ENCODE measurements at places on chromosomes 4 and X. TPM values are rescaled to one million over a fixed set of nuclear protein-coding genes. Genes with fewer than 3 reads are reported as not detected.

NAA11 gene
- not detected for total RNA-seq

GRCh38 chrX:117743469-117744251 lies 372.9 kb downstream of the KLHL13 start:
- H3K4me1 ChIP-seq, result no peaks in the 10 kb centered on the region
- DNase-seq, result no peak
- H3K27me3 ChIP-seq, result no peaks in the 10 kb centered on the region
- H3K4me3 ChIP-seq, result no peak overlapping the region
- H3K36me3 ChIP-seq, result no peaks in the 10 kb centered on the region
- no peak overlapping the region for H3K27ac ChIP-seq

VCX gene
- total RNA-seq, result not detected

GRCh38 chrX:21725496-21725895 lies 32.4 kb downstream of the SMPX start:
- no peak overlapping the region for H3K27ac ChIP-seq
- H3K4me3 ChIP-seq, result no peak overlapping the region
- no peaks in the 10 kb centered on the region for H3K27me3 ChIP-seq

GRCh38 chrX:57417827-57418226 lies 131.3 kb downstream of the FAAH2 start:
- no peak overlapping the region for H3K4me3 ChIP-seq
- H3K4me1 ChIP-seq, result no peaks in the 10 kb centered on the region
- H3K27me3 ChIP-seq, result no peaks in the 10 kb centered on the region
- H3K36me3 ChIP-seq, result no peaks in the 10 kb centered on the region
- DNase-seq, result no peak

SRPX2 gene
- 24.7 TPM for total RNA-seq

- peak; percentile 85 for DNase-seq
- peaks cover 3% of the 10 kb centered on the region for H3K27me3 ChIP-seq
- peak overlapping the region; percentile 58 for H3K4me3 ChIP-seq
- H3K4me1 ChIP-seq, result peaks cover 44% of the 10 kb centered on the region
These were observed 60.4 kb upstream of the IRF2 start for GRCh38 chr4:184534511-184535391.

ALB gene
- total RNA-seq, result not detected

DNA sequence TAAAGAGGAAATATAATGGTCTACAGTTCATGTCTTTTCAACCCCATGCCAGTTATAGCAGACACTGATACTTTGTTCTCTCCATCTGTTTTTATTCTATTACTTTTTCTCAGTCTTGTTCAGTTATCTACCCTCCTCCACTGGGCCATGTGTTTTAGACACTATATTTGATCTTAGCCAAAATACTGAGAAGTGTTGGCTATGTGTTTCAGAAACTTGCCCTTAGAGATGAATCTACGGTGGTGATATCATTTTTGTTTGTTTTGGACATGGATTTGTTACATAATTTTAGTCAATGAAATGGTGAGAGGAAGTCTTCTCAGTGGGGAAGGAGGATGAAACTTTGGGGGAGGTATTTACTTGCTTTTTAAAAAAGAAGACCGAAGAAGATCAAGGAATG lies 211.5 kb upstream of the DDX53 start:
- peaks cover 6% of the 10 kb centered on the region for H3K36me3 ChIP-seq
- no peaks in the 10 kb centered on the region for H3K4me1 ChIP-seq
- H3K4me3 ChIP-seq, result no peak overlapping the region
- no peak overlapping the region for H3K27ac ChIP-seq

GRCh38 chrX:24668111-24668510 lies 21.0 kb upstream of the PCYT1B start:
- no peaks in the 10 kb centered on the region for H3K36me3 ChIP-seq
- H3K27me3 ChIP-seq, result peaks cover 9% of the 10 kb centered on the region
- no peak for DNase-seq

DNA sequence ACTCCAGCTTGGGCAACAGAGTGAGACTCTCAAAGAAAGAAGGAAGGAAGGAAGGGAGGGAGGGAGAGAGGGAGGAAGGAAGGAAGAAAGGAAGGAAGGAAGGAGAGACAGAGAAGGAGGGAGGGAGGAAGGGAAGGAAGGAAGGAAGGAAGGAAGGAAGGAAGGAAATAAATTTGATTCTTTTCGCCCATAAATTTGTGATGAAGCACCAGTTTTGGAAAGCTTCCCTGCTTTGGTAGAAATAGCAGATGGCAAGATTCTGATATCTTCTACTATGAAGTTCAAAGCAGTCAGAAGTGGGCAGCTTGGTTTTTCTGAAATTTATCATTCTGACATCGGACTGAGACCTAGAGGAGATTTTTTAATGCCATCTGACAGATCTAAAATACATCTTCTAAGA lies 11.7 kb upstream of the GYG2 start:
- no peaks in the 10 kb centered on the region for H3K27me3 ChIP-seq
- H3K36me3 ChIP-seq, result no peaks in the 10 kb centered on the region
- DNase-seq, result no peak
- no peak overlapping the region for H3K4me3 ChIP-seq
- H3K27ac ChIP-seq, result no peak overlapping the region

GRCh38 chr4:2337131-2337723 lies 75.3 kb upstream of the MXD4 start:
- no peak for DNase-seq
- H3K4me1 ChIP-seq, result no peaks in the 10 kb centered on the region
- H3K4me3 ChIP-seq, result no peak overlapping the region
- no peak overlapping the region for H3K27ac ChIP-seq
- peaks cover 14% of the 10 kb centered on the region for H3K27me3 ChIP-seq

ZFP42 gene
- total RNA-seq, result not detected

ASMT gene
- total RNA-seq, result not detected

DNA sequence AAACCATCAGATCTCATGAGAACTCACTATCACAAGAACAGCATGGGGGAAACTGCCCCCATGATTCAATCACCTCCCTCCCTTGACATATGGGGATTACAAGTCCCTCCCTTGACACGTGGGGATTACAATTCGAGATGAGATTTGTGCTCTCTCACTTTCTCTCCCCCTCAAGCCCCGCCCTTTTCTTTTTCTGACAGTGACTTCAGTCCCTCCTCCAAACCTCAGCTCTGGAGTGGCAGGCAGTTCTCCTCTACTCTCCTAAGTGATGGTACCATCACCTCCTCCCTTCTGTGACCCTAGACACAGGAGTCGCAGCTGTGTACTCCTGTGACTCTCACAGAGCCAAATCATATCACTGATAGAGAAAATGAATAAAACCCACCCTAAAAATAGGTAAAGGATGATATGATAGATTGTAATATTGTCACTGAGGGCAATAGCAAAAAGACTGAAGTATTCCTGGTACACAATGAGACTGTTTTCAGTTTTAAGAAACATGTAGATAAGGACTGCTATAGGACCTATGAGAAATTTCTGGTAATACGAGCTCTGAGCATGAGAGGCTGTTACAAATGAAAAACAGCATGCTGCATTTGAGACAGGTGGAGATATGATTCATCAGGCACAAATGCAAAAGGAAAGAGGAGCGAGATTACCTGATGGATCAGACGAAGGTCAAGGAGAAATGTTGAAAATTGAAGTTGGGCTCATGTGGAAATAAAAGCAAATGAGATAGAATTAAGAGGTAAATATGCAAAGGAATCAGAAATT lies 101.2 kb upstream of the CBLL2 start:
- H3K36me3 ChIP-seq, result no peaks in the 10 kb centered on the region
- peaks cover 13% of the 10 kb centered on the region for H3K27me3 ChIP-seq
- no peak overlapping the region for H3K4me3 ChIP-seq

SPANXB1 gene
- 5.2 TPM for total RNA-seq

- peaks cover 4% of the 10 kb centered on the region for H3K4me1 ChIP-seq
- H3K36me3 ChIP-seq, result no peaks in the 10 kb centered on the region
- H3K27ac ChIP-seq, result no peak overlapping the region
- no peak for DNase-seq
These were observed 99.7 kb downstream of the CT47B1 start for GRCh38 chrX:120775959-120776358.

DKC1 gene
- total RNA-seq, result 55.6 TPM

SOD3 gene
- total RNA-seq, result 17.9 TPM

RUFY3 gene
- total RNA-seq, result 40.7 TPM

UCP1 gene
- not detected for total RNA-seq

DNA sequence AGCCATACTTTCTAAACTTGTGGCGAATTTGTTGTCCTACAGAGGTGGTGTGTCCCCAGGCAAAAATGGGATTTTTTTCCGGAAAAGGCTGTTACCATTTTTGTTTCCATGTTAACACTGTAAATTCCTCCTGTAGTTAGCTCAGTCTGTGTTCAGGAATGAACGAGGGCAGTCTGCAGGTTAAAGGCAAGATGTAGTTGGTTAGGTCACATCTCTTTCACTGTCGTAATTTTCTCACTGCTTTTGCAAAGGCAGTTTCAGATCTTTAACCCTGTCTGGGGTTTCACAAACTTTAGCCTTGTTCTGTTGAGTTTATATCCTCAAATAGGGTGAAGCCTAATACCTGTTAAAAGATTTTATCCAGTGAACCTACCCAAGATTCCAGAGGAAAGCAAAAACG lies 50.5 kb upstream of the PUDP start:
- H3K27me3 ChIP-seq, result no peaks in the 10 kb centered on the region
- no peaks in the 10 kb centered on the region for H3K4me1 ChIP-seq
- no peak overlapping the region for H3K4me3 ChIP-seq
- no peak overlapping the region for H3K27ac ChIP-seq

GRCh38 chr4:169484485-169484884 lies 127.9 kb downstream of the NEK1 start:
- no peaks in the 10 kb centered on the region for H3K27me3 ChIP-seq
- peaks cover 18% of the 10 kb centered on the region for H3K4me1 ChIP-seq
- H3K27ac ChIP-seq, result peak overlapping the region; percentile 56
- no peak for DNase-seq
- H3K36me3 ChIP-seq, result peaks cover 23% of the 10 kb centered on the region
- H3K4me3 ChIP-seq, result no peak overlapping the region

- H3K27me3 ChIP-seq, result no peaks in the 10 kb centered on the region
- peak; percentile 30 for DNase-seq
- H3K27ac ChIP-seq, result peak overlapping the region; percentile 45
- peaks cover 11% of the 10 kb centered on the region for H3K36me3 ChIP-seq
- H3K4me3 ChIP-seq, result no peak overlapping the region
These were observed 198.1 kb upstream of the PUDP start for GRCh38 chrX:7346021-7346420.

GRCh38 chr4:111283066-111283677 lies 660.3 kb upstream of the PITX2 start:
- no peaks in the 10 kb centered on the region for H3K27me3 ChIP-seq
- H3K27ac ChIP-seq, result no peak overlapping the region
- H3K36me3 ChIP-seq, result no peaks in the 10 kb centered on the region
- peaks cover 20% of the 10 kb centered on the region for H3K4me1 ChIP-seq

- H3K27ac ChIP-seq, result peak overlapping the region; percentile 91
- peaks cover 9% of the 10 kb centered on the region for H3K36me3 ChIP-seq
- H3K4me3 ChIP-seq, result peak overlapping the region; percentile 87
- peaks cover 74% of the 10 kb centered on the region for H3K4me1 ChIP-seq
- no peak for DNase-seq
These were observed 104.4 kb downstream of the UCHL1 start for GRCh38 chr4:41360921-41361793.

- H3K4me3 ChIP-seq, result no peak overlapping the region
- peak; percentile 64 for DNase-seq
- H3K4me1 ChIP-seq, result peaks cover 51% of the 10 kb centered on the region
- peak overlapping the region; percentile 89 for H3K27ac ChIP-seq
- H3K36me3 ChIP-seq, result peaks cover 15% of the 10 kb centered on the region
These were observed 548.6 kb downstream of the TLL1 start for GRCh38 chr4:166421556-166422156.

DNA sequence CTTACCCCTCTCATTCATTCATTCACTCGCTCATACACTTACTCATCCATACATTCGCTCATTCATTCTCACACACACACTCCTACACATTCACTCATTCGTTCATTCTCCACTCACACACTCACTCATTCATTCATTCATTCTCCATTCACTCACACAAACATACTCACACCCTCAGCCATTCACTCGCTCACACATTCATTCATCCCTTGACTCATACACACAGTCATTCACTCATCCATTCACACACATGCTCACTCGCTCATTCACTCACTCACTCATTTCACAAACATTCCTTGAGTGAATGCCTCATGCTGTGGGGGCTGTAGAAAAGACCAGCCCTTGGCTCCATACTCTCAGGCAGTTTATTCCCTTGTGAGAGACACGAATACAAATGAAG lies 151.1 kb upstream of the MAMLD1 start:
- no peaks in the 10 kb centered on the region for H3K36me3 ChIP-seq
- peak; percentile 9 for DNase-seq
- no peak overlapping the region for H3K4me3 ChIP-seq
- H3K27me3 ChIP-seq, result peaks cover 2% of the 10 kb centered on the region

DNA sequence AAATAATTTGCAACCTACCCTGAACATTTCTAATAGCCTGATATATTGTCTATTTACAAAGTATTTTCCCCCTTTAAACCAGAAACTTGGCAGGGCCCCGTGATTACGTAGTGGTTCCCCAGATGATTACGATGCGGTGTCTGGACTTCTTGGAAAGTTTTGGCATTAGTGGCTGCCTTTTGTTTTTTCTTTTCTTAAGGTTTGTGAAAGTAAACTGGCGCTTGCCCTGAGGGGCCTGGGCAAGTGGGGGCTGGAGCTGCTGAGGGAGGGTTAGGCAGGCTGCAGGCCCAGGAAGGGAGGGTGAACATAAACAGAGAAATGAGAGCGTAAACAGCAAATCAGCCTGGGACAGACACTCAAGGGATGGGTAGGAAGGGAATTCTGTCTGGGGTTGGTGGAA lies 123.6 kb upstream of the MSX1 start:
- H3K36me3 ChIP-seq, result no peaks in the 10 kb centered on the region
- DNase-seq, result no peak
- no peak overlapping the region for H3K4me3 ChIP-seq
- no peak overlapping the region for H3K27ac ChIP-seq

DNA sequence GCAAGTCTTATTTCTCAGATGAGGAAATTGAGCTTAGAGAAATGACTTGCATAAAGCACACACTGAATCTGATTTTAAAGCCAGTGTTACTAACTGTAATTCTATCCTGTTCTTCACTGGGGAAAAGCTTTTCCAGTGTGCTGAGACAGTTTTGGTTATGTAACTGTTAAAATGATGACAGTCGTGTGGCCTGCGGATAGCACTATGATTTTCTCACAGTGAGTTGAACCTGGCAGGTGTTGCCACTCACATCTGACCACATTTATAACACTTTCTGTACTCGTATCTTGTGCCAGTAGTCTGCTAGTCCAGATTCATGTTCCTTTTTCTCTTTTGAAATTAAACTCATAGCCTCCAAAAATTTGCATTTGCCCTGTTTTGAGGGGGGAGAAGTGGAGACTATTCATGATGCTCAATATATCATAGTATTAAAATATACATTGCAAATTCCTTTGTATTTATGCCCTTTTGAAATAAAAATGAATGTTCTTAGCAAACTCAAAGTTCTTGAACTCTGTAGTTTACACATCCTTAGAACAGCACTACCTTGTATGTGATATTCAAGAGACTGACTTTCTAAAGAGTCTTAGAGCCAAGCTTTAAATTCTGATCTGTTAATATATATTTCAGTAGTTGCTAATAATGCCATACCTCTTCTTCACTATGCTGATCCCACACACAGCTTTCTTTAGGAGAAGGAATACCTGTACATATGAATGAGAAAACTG lies 132.3 kb downstream of the PDLIM5 start:
- H3K36me3 ChIP-seq, result peaks cover 9% of the 10 kb centered on the region
- no peak for DNase-seq
- peaks cover 39% of the 10 kb centered on the region for H3K4me1 ChIP-seq
